ENCODE measurements at places on chromosomes 11 and 22.

GRCh38 chr22:36449596-36450175, 31.8 kb downstream of the TXN2 start:
- peaks cover 78% of the 10 kb centered on the region for H3K4me1 ChIP-seq
- H3K27ac ChIP-seq, result peak overlapping the region; percentile 66
- no peak for DNase-seq
- no peak overlapping the region for H3K4me3 ChIP-seq

DNA sequence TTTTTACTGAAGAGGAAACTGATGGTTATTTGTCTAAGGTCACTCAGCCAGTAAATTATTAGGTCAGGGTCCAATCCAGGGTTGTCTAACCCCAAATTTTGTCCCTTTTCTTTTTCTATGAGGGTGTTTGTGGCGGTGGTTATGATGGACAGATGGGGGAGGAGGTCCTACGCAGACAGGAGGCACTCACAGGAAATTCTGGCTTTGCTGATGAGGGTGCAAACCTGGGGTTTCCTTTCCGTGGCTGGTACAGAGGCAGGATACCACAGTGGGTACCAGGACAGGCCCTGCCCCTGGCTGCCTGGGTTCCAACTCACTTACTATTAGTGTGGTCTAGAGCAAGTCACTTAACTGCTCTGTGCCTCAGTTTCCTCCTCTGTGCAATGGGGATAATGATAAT, 91.0 kb downstream of the RRM1 start:
- H3K27me3 ChIP-seq, result no peaks in the 10 kb centered on the region
- H3K27ac ChIP-seq, result no peak overlapping the region
- no peak overlapping the region for H3K4me3 ChIP-seq

DNA sequence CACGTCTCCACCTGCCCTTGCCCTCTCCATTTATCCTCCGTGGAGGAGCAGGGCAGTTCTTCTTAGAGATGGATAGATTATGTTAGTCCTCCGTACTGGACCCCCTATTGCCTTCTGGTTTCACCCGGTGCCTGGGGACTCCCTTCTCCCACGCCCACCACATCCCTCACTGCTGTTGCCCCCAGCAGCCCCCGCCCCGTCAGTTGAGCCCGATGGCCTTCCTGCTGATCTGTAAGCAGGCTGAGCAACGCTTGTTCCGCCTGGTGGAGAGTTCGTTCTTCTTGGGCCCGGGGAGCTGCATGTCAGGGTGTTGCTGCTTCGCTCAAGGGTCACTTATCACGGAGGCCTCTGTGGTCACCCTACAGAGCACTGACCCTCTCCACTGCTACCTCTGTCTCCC, 34.2 kb downstream of the B3GAT1 start:
- DNase-seq, result no peak
- H3K4me3 ChIP-seq, result no peak overlapping the region
- no peaks in the 10 kb centered on the region for H3K36me3 ChIP-seq
- no peaks in the 10 kb centered on the region for H3K4me1 ChIP-seq

GRCh38 chr22:19344420-19344819, 52.9 kb upstream of the CLTCL1 start:
- no peak for DNase-seq
- no peaks in the 10 kb centered on the region for H3K4me1 ChIP-seq
- peaks cover 24% of the 10 kb centered on the region for H3K36me3 ChIP-seq

- no peaks in the 10 kb centered on the region for H3K36me3 ChIP-seq
- no peak for DNase-seq
- H3K4me1 ChIP-seq, result no peaks in the 10 kb centered on the region
- H3K4me3 ChIP-seq, result no peak overlapping the region
Observed at GRCh38 chr11:70491696-70492472, 93.6 kb downstream of the CTTN start.

GRCh38 chr11:108592591-108593213, 866 bp downstream of the EXPH5 start:
- H3K27ac ChIP-seq, result peak overlapping the region; percentile 45
- H3K27me3 ChIP-seq, result peaks cover 6% of the 10 kb centered on the region
- H3K4me3 ChIP-seq, result peak overlapping the region; percentile 67
- peak; percentile 19 for DNase-seq

GRCh38 chr22:38689651-38690050, 7.9 kb downstream of the TOMM22 start:
- no peak for DNase-seq
- no peaks in the 10 kb centered on the region for H3K27me3 ChIP-seq
- peaks cover 44% of the 10 kb centered on the region for H3K36me3 ChIP-seq
- no peak overlapping the region for H3K27ac ChIP-seq
- H3K4me3 ChIP-seq, result no peak overlapping the region
- no peaks in the 10 kb centered on the region for H3K4me1 ChIP-seq

DNA sequence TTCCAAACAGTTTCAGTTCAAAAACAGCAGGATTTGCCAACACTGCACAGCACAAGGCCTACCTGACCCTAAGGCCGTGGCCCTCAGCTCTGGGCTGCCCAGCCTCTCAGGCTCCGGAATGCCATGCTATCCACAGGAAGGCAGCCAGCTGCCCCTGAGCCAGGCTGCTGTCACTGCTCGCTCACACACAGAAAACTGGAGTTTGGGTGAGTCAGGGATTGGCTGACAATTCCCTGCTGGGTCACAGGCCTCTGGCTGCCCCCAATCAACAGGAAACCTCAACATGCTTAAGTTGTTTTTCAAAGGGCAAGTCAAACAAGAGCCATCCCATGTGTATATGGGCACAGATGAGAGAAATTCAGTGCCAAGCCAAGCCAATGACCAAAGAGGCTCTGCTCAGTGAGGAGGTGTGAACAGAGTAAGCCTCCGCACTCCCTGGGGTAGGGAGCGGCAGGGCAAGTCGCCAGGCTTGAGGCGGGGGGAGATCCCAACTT, 50.2 kb downstream of the RPL27A start:
- H3K4me1 ChIP-seq, result no peaks in the 10 kb centered on the region
- no peak for DNase-seq
- H3K36me3 ChIP-seq, result no peaks in the 10 kb centered on the region
- no peaks in the 10 kb centered on the region for H3K27me3 ChIP-seq
- H3K27ac ChIP-seq, result no peak overlapping the region

DNA sequence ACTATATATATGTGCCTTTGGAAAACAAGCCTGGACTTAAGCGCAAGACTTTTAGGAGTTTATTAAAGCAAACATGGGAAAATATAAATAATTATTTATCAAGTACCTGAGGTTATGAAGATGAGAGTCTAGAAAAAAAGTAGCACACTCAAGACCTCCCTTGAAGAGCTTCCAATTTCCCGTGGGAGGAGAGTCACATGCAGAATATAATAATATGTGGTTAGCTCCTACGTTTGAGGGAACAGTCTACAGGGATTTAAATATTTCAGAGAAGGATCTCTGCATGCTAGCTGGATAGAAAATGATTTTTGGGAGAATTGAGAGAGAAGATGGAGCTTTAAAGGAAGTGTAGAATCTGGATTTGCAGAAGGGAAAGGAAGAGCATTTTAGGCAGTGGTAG, 183.8 kb downstream of the SWAP70 start:
- peaks cover 5% of the 10 kb centered on the region for H3K4me1 ChIP-seq
- no peaks in the 10 kb centered on the region for H3K27me3 ChIP-seq
- no peaks in the 10 kb centered on the region for H3K36me3 ChIP-seq
- no peak for DNase-seq

DNA sequence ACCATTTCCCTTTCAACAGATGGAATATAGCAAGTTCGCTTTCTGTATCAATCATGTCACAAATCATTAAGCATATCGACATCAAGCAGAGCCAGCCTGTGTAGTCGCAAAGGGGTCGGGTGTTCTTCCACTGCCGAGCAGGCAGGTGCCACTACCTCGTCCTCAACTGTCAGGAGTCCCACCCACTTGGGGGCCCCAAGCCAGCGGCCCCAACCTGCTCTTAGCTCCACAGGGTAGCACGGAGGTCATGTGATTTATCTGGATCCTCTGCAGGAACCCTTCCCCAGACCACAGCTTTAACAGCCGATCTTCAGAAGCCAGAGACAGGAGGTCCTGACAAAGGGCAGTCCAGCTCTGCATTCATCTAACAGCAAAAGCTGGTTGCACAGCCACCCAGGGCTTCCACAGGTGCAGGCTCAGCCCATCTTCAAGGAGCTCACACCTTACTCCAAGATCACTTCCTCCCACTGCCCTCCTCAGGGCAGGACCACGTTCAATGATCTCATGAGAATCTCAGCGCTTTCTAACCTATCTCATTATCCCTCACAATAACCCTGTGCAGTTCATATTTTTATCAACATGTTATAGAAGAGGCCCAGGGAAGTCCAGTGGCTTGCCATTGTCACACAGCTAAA, 110.2 kb downstream of the TRIM29 start:
- no peaks in the 10 kb centered on the region for H3K27me3 ChIP-seq
- no peak overlapping the region for H3K27ac ChIP-seq
- no peak overlapping the region for H3K4me3 ChIP-seq
- no peaks in the 10 kb centered on the region for H3K36me3 ChIP-seq

- no peaks in the 10 kb centered on the region for H3K27me3 ChIP-seq
- peaks cover 18% of the 10 kb centered on the region for H3K4me1 ChIP-seq
- H3K36me3 ChIP-seq, result no peaks in the 10 kb centered on the region
Observed at GRCh38 chr11:86187027-86187426, 57.5 kb upstream of the EED start.

GRCh38 chr11:45677770-45678512, 12.5 kb upstream of the CHST1 start:
- no peak overlapping the region for H3K27ac ChIP-seq
- no peaks in the 10 kb centered on the region for H3K36me3 ChIP-seq
- H3K27me3 ChIP-seq, result no peaks in the 10 kb centered on the region

- peaks cover 24% of the 10 kb centered on the region for H3K36me3 ChIP-seq
- no peak overlapping the region for H3K4me3 ChIP-seq
- H3K27me3 ChIP-seq, result no peaks in the 10 kb centered on the region
- peaks cover 30% of the 10 kb centered on the region for H3K4me1 ChIP-seq
- no peak overlapping the region for H3K27ac ChIP-seq
Observed at GRCh38 chr11:64360448-64360921, 1.5 kb downstream of the RPS6KA4 start.

GRCh38 chr11:126914166-126914565, 86.4 kb downstream of the KIRREL3 start:
- no peaks in the 10 kb centered on the region for H3K36me3 ChIP-seq
- DNase-seq, result no peak
- H3K27me3 ChIP-seq, result no peaks in the 10 kb centered on the region

GRCh38 chr11:109815500-109816150, 277.6 kb upstream of the ZC3H12C start:
- H3K27ac ChIP-seq, result no peak overlapping the region
- no peak for DNase-seq
- no peak overlapping the region for H3K4me3 ChIP-seq
- no peaks in the 10 kb centered on the region for H3K36me3 ChIP-seq
- H3K4me1 ChIP-seq, result no peaks in the 10 kb centered on the region
- H3K27me3 ChIP-seq, result no peaks in the 10 kb centered on the region

- H3K4me3 ChIP-seq, result no peak overlapping the region
- H3K4me1 ChIP-seq, result no peaks in the 10 kb centered on the region
- H3K27me3 ChIP-seq, result no peaks in the 10 kb centered on the region
Observed at GRCh38 chr11:126186025-126186698, 25.3 kb downstream of the RPUSD4 start.

GRCh38 chr22:37163575-37164504, 14.1 kb upstream of the IL2RB start:
- peaks cover 74% of the 10 kb centered on the region for H3K4me1 ChIP-seq
- no peak overlapping the region for H3K4me3 ChIP-seq
- no peaks in the 10 kb centered on the region for H3K36me3 ChIP-seq
- DNase-seq, result no peak
- peak overlapping the region; percentile 55 for H3K27ac ChIP-seq

Measured in CD4-positive, alpha-beta memory T cell (primary cell).